Activated CD4-positive, alpha-beta T cell treated with anti-CD3 and anti-CD28 coated beads, Interleukin-2, amount 50 U/mL, for 4 hours (primary cell): ENCODE measurements at places on chromosomes 12 and 14.

DNA sequence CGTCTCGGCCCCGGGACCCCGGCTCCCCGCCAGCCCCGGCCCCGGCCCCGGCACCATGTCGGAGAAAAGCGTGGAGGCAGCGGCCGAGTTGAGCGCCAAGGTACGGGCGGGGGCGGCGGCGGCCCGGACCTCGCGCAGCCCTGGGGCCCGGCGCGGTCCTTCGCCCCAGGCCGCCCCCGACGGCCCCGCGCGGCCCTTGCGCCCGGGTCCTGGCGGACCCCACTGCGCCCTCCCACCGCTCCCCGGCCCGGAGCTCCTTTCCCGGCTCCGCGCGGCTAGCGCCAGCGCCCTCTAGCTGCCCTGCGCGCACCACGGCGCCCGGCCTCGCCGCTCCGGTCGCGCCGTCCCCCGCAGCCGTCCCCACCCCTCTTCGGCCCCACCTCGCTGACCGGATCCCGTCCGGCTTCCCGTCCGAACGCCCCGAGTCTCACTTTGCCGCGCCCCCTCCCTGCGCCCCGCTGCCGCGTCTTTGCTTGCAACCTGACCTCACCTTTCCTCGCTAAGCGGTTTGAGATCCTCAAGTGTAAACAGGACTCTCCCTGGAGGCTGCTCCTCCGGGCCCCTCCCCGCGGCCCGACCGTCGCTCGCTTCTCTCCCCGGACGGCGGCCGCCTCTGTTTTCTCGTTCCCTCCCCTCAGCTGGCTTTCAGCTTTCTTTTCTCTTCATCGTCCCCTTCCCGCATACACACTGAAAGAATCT, 637 bp downstream of the PTMS start:
- DNase-seq: no peak

GRCh38 chr14:53628261-53628660, 328.4 kb downstream of the BMP4 start:
- no peak for DNase-seq

DNA sequence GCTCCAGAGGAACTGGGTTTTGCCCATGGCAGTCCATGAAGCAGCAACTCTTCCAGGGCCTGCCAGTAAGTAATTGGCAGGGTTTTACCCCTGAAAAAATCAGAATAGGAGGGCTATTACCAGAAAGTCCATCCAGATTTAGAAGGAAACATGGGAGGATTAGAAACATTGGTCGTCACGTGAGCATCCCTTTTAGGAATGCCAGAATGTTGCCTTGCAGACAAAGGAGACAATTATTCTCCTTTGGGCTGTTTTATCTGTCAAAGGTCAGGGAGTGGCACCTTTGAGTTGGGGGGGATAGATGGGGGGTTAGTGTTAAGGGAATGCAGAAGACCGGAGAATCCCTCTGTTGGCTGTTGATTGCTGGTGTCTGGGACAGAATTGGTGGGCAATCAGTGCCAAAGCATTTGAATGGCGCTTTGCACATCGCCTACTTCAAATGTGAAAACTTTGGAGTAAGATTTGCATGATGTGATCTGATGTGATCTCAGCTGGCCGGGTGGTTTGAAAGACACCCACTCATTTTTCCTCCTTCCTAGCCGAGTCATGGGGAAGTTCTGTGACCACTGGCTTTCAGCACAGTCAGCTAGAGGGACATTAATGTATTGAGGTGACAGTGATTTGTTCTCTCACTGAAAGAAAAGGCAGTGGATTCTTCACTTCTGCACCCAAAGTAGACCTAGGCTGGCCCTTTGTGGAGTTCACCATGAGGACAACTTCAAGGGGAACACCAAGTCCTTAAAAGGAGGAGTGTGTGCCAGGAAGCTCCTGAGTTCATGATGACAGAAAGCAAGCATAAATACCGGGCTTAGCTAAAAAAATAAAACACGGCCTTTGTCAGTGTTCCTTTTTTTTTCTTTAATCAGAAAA, 31.4 kb downstream of the FLVCR2 start:
- no peak for DNase-seq

DNA sequence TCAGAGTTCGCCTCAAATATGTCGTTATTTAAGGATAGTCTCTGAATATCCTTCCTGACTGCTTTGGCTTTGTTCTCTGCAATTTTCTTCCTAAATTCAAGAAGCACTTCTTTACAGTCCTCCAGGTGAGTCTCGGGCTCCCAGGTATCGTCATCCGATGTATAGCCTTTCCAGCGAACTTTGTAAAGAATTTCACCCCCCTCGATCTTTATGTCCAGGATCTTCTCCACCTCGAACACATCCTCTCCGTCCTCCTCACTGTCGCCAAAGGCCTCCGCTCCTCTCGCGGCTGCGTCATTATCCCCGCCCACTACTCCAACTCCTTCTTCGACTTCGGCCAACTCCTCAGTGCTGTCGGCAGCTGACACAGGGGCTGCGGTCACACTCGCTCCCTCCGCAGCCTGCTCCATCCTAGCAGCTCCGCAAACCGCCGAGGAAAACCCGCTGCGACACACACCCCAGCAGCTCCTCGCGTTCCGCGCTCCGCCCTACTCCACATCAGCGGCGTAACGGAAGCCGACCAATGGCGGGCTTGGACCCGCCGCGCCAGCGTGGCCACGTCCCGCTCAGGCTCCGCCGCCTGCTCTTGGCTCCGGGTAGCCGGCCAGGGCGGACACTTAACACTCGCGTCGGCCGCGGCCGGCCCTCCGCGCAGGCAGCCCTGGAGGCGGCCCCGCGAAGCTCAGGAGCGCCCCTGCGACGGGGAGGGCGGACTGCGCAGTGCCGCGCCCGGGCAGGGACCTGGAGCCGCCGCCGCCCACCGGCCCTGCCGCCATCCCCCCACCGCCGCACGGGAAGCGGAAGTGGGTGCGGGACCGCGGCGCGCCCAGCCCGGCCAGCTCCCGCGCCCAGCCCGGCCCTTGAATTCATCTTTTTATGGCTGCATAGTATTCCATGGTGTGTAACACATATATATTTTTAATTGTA, 4.1 kb downstream of the CD163L1 start:
- DNase-seq: peak; percentile 1

DNA sequence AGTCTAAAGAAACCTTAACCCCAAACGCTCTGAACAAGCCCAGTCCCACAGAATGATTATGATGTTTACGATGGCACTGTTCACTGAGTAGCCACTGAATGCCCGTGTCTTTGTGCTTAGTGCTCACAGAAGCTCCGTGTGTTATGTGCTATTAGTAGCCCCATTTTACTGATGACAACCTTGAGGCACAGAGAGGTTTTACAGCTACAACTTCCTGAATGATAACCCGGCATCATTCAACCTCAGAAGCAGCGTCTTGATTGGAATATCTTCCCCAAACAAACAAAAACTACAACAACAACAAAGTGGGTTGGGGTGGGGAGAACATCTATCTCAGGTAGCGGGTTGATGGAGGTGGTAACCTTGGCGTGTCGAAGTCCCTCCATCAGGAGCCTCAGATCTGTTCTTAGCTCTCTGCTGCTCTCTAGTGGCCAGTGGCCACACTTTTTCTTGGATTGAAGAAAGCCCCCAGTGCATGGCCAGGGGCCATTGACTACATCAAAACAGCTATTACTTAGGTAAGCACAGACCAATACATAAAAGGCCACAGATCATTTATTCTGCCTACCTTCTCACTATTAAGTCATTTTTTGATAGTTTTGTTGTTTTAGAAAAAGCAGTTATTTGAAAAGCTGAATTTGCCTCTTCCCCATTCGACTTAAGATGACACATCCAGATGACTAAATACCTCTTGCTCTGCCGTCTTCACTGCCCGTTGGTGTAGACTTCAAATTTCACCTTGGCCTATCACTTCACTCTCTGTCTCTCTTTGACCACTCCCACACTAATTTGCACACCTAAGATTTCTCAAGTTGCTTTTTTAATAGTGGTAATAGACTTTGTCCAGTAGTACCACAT, 376.9 kb downstream of the GALC start:
- DNase-seq: no peak

DNA sequence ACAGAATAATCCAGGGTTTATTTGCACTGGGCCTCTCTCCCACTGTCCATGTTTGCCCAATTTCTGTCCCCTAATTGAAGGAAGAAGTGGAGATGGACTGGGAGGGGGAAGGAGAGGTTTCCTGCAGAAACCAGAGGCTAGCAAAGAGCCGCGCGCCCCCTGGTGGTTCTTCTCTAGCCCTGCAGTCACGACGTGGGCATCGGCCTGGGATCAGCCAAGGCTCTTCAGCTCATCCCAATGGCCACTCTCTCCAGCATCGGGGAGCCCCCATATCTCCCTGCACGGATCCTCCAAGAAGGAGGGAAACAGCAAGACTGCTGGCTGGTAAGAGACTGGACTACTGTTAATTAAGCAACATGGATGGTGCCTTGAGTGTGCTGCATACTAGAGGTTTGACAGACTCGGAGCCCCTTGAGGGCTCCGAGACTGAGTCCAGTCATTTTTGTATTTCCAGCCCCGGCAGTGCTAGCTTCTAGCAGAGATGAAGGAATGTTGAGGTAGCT, 18.7 kb downstream of the ZBTB39 start:
- peak; percentile 73 for DNase-seq

GRCh38 chr14:44701563-44702263, 194.6 kb upstream of the FSCB start:
- no peak for DNase-seq

- no peak for DNase-seq
These were observed 18.5 kb upstream of the MARK3 start for GRCh38 chr14:103366741-103367140.

GRCh38 chr14:71551291-71551950, 380.8 kb upstream of the RGS6 start:
- DNase-seq: no peak

- DNase-seq: no peak
These were observed 57.9 kb downstream of the FUT8 start for GRCh38 chr14:65470404-65470880.
